ENCODE measurements at places on chromosomes 12 and 14. TPM values are rescaled to one million over a fixed set of nuclear protein-coding genes. Genes with fewer than 3 reads are reported as not detected.

Gene WDR89
- 13.0 TPM for total RNA-seq

Gene INHBC
- total RNA-seq = 0.14 TPM

Gene CLEC6A
- not detected for total RNA-seq

Gene RFX4
- not detected for total RNA-seq

Gene CLEC14A
- total RNA-seq = not detected

Gene GPR137C
- total RNA-seq = 0.17 TPM

Gene EFS
- 6.2 TPM for total RNA-seq

Gene CMA1
- not detected for total RNA-seq

Gene SERPINA6
- not detected for total RNA-seq

Gene PLEKHD1
- not detected for total RNA-seq

Gene VRTN
- not detected for total RNA-seq

- no peak for DNase-seq
Observed at GRCh38 chr12:3350432-3350831, 140.6 kb upstream of the PRMT8 start.

GRCh38 chr12:12201274-12201758 lies 65.5 kb downstream of the LRP6 start:
- no peak for DNase-seq

DNA sequence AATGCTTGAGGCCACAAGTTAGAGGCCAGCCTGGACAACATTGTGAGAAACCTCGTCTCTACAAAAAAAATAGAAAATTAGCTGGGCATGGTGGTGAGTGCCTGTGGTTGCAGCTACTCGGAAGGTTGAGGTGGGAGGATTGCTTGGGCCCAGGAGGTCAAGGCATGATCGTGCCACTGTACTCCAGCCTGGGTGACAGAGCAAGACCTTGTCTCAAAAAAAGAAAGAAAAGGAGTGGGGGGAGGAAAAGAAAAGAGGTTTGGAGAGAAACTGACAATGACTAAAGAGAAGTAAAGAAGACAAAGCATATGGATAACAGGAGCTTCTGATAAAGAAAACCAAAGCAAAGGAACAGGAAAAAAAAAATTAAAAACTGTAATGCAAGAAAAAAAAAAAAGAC lies 37.4 kb upstream of the SELPLG start:
- DNase-seq = no peak

DNA sequence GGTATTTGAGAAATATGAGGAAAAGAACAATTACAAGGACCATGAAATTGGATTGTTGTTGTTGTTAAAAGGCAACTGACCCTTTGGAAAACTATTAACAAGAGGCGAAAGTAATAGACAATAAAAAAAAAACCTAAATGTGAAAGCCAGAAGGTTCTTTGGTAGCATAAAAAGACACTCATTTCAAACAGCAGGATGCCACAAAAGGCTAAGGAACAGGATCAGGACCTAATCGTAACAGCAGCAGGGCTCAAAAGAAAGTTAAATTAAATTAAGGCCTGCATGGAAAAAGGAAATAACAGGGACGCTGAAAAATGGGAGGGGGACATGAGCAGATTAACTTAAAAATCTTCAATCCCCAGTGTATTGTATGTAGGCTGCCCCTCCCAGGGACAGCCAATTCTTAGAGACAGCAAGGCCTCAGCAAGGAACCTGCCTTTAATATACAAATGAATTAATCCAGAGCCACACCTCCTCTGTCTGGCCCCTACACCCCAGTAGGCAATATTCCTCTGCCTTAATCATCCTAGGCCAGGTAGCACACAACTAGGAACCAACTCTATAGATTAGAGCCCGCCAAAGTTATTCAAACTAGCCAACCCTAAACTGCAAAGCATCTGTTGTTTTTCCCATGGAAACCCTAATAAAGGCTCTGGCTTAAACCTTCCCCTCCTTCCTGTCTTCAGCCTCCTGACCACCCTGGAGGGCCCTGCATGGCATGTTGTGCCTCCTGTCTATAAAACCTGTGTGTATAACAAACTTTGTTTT lies 28.4 kb upstream of the AP4S1 start:
- no peak for DNase-seq

- DNase-seq = no peak
Observed at GRCh38 chr12:108896336-108896735, 16.4 kb downstream of the DAO start.

GRCh38 chr12:45121224-45121623 lies 70.3 kb upstream of the DBX2 start:
- no peak for DNase-seq

DNA sequence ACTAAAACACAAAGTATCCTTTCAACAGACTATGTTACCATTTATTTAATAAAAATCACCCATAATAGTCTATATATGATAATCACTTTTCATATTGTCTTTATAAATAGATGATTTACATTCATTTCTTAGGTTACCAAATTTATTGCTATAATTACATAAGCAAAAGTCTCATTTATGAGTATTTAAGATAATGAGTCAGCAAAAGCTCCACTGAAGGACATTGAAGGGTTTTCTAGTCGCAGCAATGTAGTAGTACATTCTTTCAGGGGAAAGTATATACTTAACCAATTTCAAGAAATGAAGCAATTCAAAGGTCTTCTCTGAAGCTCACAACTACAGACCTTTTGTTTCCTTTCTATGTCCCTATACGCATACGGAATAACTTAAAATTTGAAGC lies 110.9 kb downstream of the NOVA1 start:
- DNase-seq = no peak

- DNase-seq = no peak
Observed at GRCh38 chr14:51242545-51243490, 2.8 kb downstream of the TMX1 start.

DNA sequence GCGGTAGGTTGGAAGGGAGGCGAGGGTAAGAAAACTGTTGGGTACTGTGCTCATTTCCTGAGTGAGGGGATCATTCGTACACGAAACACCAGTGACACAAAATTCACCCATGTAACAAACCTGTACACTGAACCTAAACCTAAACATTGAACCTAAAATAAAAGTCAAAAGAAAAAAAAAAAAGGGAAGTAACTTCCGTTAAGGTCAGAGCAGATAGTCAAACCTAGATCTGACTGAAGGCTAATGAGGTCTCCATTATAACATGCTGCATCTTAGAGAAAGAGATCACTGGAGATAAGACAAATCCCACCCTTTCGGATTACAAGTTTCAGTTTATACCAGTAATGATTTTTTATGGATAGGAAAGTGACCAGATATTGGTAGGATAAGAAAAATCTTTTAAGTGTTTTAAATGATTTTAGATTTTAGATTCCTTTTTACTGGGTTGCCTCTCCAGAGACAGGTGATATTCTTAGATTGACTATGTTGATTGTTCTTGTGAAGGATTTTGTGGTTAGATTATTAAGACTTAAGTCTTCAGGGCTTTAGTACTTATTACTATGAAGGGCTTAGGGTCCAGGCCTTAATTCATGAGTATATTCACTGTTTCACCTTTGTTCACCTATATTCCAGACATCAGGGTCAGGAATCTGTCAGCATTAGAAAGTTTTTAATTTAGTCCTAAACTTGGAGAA lies 11.2 kb upstream of the NCKAP1L start:
- DNase-seq = no peak

DNA sequence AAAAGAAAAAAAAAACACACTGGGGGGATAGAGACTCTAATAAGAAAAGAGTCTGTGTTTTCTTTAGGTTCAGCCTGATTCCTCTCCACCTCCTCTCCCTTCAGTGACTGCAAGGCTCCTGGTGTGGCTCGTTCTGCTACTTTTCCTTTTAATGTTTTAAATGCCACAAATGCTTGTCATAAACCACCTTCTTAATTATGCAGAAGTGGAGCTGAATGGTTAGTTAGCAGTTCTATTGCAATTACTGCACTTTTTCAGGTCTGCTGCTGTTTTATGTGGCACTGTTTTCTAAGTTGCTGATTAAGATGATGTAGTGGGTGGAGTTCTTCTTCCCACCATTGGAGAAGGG lies 878.1 kb downstream of the DIO2 start:
- DNase-seq = no peak

GRCh38 chr14:54047645-54048308 lies 91.2 kb upstream of the BMP4 start:
- no peak for DNase-seq

DNA sequence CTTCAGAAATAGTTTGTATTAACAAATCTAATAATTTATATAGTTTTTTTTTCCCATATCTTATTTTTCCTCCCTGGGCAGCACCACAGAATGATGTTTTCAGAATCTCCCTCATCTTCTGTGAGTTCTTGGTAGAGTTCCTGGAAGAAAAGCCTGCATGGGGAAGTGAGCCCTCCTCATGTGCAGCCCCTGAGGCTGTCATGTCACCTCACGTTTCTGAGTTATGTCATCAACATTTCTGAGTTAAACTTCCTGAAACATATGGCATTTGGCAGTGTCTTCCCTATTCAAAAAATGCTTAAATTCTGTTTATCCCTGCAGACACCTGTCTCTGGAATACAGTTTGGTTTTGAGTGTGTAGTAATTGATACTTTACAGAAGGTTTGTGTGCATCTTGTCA lies 979.0 kb downstream of the TMEM121 start:
- DNase-seq = no peak
